ENCODE measurements at places on chromosomes 3 and 15.

- no peak for DNase-seq
These were observed 4.5 kb downstream of the SLC49A4 start for GRCh38 chr3:122799322-122799721.

DNA sequence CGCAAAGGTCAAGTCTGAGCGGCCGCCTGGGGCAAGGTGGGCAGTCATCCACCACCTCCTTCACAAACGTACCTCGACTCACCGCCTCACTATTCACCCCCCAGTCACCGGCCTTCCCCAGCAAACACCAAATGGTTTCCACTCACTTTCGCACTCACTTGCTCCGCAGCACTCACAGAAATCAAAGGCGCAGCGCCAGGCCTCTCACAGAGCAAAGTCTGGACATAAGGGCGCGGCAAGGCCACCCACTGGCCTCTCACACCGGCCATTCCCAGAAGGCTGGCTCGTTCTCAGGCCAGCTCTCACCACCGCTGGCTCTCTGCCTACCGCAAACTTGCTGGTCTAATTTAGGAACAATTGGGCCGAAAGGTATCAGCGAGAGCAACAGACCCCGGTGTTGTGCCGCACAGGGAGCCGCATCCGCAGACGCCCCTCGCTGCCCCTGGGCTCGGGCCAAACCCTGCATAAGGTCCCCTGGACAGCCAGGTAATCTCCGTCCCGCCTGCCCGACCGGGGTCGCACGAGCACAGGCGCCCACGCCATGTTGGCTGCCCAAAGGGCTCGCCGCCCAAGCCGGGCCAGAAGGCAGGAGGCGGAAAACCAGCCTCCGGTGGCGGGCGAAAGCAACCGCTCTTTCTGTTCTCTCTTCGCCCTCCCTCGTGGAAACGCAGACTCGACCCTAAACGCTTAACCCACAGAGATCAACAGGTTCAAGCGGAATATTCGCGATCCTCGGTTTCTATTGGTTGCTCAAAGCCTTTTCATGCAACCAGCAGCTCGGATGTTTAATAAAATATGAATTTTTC is 2.9 kb downstream of the SHOX2 start:
- DNase-seq: no peak

GRCh38 chr15:33551860-33552259 is 241.1 kb downstream of the RYR3 start:
- no peak for DNase-seq

DNA sequence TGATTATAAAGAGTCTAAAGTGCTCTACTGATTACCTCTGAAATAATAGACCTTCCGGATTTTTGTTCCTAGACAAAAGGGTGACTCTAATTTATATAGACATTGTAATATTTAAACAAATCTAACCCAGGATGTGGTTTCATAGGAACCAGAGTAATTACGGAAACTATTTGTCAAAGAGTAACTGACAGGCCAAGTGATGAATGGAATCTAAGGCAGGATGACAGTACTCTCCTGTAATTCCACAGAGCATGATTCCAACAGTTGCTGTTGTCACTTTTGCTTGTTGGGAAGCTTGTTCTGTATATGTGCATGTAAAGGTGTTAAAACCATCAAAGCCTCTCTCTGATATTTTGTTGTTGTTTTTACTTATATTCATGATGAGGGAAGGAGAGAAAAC is 1141.0 kb downstream of the IGSF11 start:
- no peak for DNase-seq

DNA sequence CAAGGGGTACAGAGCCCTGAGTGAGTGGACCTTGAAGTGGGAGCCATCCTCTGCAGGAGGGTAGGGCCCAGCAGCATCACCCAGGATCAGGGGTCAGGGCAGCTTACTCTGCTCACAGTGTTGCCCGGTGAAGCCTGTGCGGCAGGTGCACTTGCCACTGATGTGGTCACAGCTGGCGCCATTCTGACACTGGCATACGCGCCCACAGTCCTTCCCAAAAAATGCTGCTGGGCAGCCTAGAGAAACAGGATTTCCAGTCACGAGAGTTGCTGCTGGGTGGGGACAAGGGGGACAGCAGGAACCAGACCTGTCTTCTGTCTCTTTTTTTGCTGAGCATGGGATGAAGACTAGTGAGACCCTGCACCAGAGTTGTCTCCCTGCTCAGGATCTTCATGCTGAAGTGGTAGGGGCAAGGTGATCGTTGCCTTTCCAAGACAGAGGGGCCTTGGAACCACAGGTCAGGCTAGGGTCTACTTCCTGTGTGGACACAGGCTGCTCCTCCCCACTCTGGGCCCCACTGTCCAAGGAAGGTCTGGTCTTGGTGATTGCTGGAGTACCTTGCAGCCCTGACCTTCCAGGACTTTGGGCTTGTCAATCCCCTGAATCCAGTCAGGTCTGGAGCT is 46.9 kb downstream of the RAB11A start:
- no peak for DNase-seq

DNA sequence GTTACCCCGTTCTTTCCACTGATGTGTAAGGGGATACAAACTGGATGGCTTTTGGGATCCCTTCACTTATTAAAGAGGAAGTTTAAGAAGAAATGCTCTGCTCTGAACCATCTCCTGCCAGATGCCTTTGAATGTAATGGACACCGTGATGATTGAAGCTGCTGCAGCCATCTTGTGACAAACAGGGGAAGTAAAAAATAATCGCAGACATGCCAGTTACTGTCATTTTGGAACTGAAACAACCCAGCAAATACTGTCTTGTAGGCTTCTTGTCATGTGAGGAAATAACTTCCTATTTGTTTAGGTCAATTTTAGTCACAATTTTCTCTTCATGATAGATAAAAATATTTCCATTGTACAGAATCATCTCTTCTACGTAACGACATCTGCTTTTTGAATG is 224.0 kb downstream of the CHL1 start:
- no peak for DNase-seq
